Stimulated activated CD4-positive, alpha-beta T cell treated with anti-CD3 and anti-CD28 coated beads, Interleukin-1b, Interleukin-23, amount 100 ng/mL, for 1 hour (primary cell): ENCODE measurements at places on chromosomes 4 and X.

DNA sequence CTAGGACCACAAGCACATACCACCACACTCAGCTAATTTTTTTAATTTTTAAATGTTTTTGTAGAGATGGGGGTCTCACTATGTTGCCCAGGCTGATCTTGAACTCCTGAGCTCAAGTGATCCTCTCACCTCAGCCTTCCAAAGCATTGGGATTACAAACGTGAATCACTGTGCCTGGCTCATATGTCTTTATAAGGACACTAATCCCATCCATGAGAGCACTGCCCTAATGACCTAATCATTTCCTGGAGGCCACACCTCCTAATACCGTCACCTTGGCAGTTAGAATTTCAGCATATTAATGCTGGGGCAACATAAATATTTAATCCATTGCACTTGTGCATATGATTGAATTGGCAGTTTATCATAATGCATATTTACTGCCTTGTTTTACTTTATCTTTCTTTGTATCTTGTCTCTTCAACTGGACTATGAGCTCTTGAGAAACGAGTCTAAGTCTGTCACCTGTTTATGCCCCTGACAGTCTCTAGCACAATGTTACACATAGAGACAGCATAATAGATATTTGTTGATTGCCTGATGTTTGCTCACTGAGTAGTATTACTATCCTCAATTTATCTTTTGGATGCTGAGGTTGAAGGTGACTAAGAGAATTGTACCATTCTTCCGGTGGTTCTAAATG, 172.0 kb downstream of the AASDH start:
- DNase-seq, result no peak

- DNase-seq, result no peak
Observed at GRCh38 chr4:138090918-138091676, 151.1 kb downstream of the SLC7A11 start.

- no peak for DNase-seq
Observed at GRCh38 chr4:87566276-87566675, 37.1 kb upstream of the SPARCL1 start.

DNA sequence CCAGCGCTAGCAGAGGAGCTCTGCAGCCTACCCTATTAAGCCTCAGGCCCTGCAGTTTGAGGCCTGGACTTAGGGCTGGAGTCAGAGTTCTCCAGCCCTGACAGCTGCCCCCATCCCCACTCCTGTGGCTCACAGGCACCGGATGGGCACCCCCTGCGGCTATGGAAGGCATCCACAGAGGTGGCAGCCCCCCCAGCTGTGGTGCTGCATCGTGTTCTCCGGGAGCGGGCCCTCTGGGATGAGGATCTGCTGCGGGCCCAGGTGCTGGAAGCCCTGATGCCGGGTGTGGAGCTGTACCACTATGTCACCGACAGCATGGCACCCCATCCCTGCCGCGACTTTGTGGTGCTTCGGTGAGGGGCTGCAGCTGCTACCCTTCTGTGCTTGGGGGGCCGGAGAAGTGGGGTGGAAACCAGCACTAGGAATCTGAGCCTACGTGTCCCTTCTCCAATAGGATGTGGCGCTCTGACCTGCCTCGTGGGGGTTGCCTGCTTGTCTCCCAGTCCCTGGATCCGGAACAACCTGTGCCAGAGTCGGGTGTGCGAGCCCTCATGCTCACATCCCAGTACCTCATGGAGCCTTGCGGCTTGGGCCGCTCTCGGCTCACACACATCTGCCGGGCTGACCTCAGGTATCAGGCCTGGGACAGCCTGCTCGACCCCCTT, 76.2 kb downstream of the STARD8 start:
- DNase-seq, result no peak

- DNase-seq, result no peak
Observed at GRCh38 chrX:66674506-66674905, 35.6 kb upstream of the EDA2R start.

- no peak for DNase-seq
Observed at GRCh38 chr4:72858328-72858727, 211.2 kb downstream of the COX18 start.

GRCh38 chr4:54332542-54332941, 103.4 kb downstream of the PDGFRA start:
- DNase-seq, result no peak

DNA sequence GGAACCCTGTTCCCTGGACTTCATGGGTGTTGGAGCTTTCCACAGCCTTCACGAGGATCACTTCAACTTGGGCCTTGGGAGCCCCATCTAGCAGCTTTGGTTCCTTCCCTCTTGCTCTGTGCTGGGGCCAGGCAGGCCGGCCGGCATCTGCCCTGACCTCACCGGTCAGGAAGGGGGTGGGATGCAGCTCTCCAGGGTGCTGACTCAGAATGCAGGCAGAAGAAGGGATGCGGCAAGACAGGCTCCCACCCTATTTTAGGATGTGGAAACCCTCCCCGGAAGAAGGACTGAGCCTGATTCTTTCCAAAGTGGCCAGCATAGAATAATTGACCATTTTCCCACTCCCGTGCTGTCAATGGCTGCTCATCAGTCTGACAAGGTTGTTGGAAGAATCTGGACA, 47.1 kb downstream of the FHDC1 start:
- DNase-seq, result no peak

DNA sequence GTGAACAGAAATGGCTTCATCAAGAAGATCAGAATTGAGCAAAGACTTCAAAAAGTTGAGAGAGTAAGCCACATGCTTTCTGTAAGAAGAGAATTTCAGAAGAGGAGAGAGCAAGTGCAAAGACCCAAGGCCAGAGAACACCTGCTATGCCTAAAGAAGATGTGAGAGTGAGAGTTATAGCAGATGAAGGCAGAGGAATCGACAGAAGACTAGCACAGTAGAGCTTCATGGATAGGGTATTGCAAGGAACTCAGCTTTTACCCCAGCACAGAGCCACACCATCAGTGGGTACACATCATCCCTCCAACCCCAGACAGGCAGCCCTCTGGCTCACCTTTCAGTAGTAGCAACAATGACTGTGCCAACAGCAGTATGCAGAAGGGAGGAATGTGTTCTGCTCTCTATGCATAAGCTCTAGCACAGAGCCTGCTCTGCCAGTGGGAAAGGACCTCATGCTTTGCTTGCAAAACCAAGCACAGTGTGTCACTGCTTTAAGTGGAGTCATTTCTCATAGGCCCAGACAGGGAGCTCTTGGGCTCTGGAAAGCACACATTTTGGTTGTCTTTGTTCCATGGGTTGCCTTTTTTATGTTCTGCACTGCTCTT, 318.6 kb downstream of the NAF1 start:
- no peak for DNase-seq

DNA sequence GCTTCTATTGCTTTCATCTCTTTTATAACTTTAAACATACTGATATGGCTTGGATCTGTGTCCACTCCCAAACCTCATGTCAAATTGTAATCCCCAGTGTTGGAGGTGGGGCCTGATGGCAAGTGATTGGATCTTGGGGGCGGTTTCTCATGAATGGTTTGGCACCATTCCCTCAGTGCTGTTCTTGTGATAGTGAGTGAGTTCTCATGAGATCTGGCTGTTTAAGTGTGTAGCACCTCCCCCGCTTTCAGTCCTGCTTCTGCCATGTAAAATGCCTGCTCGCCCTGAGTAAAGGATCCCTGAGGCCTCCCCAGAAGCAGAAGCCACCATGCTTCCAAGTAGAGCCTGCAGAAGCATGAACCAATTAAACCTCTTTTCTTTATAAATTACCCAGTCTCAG, 17.7 kb downstream of the MND1 start:
- no peak for DNase-seq
